Daoy (cell line): ENCODE measurements at places on chromosomes 2 and 18. TPM values are rescaled to one million over a fixed set of nuclear protein-coding genes. Genes with fewer than 3 reads are reported as not detected.

- no peak for DNase-seq
Measured at GRCh38 chr2:60334610-60335009, 218.8 kb downstream of the BCL11A start.

GRCh38 chr18:76490670-76491472, 4.2 kb downstream of the ZNF516 start:
- peak; percentile 13 for DNase-seq

DNA sequence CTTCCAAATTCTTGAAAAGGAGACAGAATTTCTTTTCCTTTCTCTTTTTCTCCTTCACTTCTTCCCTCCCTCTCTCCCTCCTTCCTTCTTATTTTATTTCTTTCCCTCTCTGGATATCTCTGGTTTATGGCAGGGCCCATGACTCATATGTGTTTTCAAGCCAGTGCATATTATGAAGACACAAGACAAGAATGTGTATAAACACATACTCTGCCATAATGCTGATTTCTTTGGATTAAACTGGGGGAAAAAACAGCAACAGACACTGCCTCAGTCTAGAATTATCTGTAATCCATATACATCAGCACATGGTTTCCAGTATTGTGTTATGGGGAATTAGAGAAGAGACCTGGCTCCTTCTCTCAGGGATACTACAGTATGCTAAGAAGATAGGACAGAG, 82.8 kb upstream of the CPO start:
- DNase-seq = no peak

DNA sequence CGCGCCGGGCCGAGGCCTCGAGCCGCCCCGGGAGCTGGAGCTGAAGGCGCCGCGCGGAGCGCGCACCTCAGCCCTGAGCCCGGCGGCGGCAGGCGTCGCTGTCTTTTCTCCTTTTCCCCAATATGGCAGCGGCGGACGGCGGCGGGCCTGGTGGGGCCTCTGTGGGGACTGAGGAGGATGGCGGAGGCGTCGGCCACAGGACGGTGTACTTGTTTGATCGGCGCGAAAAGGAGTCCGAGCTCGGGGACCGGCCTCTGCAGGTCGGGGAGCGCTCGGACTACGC, 369 bp downstream of the SMCHD1 start:
- no peak for DNase-seq

DNA sequence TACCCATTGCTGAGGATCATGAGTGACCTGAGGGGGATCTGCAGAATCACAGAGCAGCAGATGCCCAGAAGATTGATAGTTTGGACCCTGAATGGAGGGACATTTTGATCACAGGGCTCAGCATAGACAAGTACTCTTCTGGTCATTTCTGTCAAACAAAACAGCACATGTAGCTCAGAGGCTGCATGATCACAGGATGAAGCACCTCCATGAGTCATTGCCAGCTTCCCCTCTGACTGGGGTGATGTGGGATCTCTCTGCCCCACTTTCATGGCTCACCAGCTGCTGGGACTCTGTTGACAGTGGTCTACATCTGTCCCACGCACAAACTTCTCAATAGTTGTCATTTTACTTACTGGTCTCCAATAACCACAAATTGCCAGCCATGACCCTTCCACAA, 264.1 kb downstream of the RPIA start:
- DNase-seq = peak; percentile 35

GRCh38 chr2:235003096-235003775, 51.4 kb downstream of the SH3BP4 start:
- DNase-seq = no peak

The SPATA3 gene
- total RNA-seq = not detected in 2 replicates

The MDH1 gene
- total RNA-seq = 270 and 302 TPM in 2 replicates

The DYSF gene
- 0.23 and 5.9 TPM in 2 replicates for total RNA-seq
